WERI-Rb-1 (cell line): ENCODE measurements at places on chromosomes 7 and 10.

DNA sequence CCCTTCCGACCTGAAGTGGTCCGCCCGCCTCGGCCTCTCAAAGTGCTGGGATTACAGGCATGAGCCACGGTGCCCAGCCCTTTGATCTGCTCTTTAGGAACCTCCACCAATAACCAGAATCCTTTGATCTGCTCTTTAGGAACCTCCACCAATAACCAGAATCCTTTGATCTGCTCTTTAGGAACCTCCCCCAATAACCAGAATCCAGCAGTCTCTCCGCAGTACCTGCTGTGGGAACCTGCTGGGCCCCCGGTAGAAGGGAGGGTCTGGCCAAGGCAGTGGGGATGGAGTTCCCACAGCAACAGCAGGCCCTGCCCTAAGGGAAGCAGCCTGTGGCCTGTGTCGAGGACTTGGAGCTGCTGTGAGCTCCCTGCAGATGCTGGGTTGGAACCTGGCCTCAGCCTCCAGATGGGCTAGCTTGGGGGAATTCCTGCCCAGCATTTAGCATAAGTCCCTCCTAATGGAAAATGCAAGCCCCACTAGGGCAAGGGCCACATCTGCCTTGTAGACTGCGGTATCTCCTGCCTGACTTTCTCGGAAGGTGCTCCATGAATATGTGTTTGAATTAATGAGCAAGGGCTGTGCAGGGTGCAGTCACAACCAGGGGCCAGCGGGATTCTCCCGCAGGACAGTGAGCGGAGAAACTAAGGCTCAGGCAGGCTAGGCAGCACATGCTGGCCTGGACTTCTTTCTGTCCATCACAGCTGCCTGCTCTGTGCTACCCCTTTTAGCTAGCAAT lies 165.8 kb downstream of the UBE2H start:
- DNase-seq = no peak

DNA sequence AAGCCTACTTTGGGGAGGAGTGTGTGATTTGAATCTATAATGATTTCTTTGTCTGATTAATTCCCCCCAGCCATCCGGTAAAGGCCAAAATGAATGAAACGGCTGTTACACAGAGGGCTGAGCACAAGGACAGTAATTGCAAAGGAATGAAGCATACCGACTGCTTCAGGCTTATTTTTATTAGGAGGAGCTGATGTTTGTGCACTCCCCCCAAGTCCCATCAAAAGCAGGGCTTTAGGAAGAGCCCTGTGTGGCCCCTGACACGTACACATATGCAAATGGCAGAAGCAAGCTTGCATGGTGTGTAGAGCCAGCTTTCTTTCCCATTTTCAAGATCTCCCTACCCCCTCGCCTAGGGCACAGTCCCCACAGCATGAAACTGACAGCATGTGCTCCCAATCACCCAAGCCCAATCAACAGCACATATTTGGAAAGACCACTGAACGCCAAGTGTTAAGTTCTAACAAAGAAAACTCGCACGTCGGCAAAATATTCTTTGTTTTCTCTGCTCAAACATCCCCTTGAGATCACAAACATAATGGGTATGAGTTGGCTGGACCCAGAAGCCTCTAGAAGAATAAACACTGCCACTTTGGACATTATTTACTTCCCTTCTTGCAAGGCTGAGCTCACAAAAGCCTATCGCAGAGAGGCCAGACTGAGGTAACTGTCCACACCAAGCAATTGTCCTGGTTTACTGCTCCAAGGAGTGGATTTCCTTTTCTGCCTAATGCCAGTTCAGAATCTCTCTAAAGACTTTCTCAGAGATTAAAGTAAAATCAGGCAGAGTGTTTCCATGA lies 143.0 kb downstream of the CUBN start:
- no peak for DNase-seq

DNA sequence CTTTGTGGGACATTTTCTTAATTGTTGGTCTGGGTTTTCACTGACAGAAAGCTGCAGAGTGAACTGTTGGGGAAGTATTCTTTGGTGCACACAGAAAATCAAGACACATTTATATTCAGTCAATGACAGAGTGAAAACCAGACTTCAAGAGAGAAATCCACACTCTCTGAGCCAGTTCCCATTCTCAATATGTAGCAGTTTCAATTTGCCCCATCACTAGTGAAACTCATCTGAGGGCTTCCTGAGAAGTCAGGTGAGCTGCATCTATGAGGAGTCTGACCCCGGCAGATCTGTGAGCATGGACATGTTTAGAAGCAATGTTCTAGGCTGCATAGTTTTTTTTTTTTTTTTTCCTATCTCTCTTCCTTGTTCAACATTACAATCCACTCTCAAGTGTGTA lies 163.7 kb upstream of the AHR start:
- no peak for DNase-seq

GRCh38 chr10:484925-485661 lies 204.4 kb downstream of the DIP2C start:
- DNase-seq = no peak

GRCh38 chr10:114928818-114929217 lies 9.2 kb upstream of the TRUB1 start:
- DNase-seq = no peak

DNA sequence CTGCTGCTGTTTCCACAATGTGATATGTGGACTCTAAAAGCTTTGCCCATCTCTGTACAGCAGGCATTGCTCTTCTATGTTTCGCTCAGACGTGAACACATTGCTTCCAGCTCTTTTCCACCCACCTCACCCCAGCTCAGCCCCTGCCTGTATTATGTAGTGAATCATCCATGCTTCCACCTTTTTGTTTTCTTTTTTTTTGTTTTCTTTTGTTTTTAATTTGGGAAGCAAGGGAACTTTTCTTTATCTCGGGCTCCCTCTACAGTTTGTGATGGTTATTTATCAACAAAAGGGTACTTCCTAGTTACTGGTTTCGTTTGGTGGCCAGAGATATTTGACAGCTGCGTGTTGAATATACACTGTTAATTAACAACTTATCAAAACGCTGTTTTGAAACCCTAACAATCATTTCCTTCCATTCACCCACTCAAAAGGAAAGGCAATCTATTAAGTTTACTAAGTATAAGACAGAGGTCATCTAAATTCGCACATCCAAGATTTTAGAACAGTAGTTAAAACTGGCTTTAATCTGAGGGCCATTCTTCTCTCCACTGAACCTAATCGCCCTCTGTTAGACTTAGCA lies 127.9 kb upstream of the STK17A start:
- no peak for DNase-seq

GRCh38 chr7:7134046-7134445 lies 48.3 kb upstream of the C1GALT1 start:
- no peak for DNase-seq

GRCh38 chr7:155815332-155816191 lies 3.3 kb upstream of the SHH start:
- DNase-seq = peak; percentile 53

DNA sequence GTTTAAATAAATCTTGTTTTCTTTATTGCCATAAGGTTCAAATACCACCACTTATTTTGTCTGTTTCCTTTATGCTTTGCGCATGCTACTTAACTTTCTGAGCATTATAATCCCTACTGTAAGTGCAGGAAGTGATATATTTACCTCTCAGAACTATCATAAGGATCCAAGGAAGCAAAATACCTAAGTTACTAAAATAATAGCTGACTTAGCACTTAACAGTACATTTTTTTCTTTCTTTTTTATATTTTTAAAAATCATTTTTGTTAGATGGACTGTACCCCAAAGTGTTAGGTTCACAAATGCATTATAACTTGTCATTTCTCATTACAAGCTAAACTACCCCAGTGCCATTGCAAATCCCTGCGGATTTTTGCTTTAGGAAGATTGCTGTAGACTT lies 663.8 kb downstream of the SUGCT start:
- DNase-seq = no peak

DNA sequence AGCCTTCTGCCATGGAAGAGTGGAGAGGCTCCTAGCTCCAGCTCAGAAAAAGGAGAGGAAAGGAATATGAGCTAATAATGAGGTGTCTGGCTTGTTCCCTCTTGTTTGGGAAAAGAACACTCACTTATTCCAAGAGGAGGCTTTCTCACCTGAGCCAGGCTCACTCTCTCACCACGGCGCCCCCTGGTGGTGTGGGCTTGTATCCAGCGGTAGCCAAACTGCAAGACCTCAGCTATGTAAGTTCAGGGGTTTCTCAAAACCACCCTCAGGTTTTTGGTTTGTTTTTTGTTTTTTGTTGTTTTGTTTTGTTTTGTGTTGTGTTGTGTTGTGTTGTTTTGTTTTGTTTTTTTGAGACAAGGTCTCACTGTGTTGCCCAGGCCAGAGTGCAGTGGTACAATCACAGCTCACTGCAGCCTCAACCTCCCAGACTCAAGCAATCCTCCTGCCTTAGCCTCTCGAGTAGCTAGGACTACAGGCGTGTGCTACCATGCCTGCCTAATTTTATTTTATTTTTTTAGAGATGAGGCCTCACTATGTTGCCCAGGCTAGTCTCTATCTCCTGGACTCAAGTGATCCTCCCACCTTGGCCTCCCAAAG lies 124.0 kb downstream of the TMEM130 start:
- peak; percentile 80 for DNase-seq

DNA sequence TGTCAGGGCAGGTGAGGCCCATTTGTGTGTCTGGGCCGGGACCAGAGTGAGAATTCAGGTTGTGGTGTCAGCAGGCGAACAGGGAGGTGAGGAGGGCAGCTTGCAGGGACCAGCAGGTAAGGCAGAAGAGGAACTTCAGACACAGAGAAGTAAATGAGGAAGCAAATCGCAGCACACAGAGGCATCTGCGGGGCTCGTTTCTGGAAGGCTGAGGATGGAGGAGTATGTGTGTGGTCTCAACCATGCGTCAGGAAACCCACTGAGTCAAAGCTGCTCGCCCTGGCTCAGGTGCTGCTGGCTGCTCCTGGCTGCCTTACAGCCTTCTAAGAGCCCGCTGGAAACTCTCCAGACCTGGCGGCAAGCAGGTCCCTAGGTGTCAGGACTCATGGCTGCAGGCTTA lies 26.9 kb upstream of the PITRM1 start:
- no peak for DNase-seq

- no peak for DNase-seq
Observed at GRCh38 chr10:1057106-1057657, 997 bp downstream of the WDR37 start.

GRCh38 chr7:19982841-19983835 lies 209.7 kb upstream of the TMEM196 start:
- DNase-seq = peak; percentile 67

- DNase-seq = no peak
Observed at GRCh38 chr7:30364773-30365172, 80.4 kb downstream of the ZNRF2 start.

DNA sequence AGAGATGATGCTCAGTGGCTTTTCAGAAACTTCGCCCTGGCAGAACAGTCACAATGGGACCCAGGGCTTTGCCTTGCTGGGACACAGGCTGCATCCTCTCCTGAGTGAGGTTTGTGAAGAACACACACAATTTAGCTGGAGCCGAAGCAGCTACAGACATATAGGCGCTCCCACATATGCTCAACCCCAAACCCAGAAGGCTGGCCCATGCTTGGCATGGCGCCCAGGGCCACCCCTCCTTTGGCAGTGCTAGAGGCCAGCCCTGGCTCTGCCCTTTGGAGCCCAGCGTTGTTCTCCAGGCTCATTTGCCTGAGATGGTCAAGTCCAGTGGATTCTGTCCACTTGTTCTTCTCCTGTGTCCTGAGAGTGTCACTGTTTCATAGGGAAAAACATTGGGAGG lies 94.4 kb downstream of the WDFY4 start:
- no peak for DNase-seq

- DNase-seq = no peak
Observed at GRCh38 chr7:6182993-6183392, 89.4 kb downstream of the CYTH3 start.

GRCh38 chr7:149145031-149145845 lies 2.0 kb upstream of the ZNF398 start:
- no peak for DNase-seq

- DNase-seq = no peak
Observed at GRCh38 chr10:33145451-33146188, 187.6 kb upstream of the ITGB1 start.

DNA sequence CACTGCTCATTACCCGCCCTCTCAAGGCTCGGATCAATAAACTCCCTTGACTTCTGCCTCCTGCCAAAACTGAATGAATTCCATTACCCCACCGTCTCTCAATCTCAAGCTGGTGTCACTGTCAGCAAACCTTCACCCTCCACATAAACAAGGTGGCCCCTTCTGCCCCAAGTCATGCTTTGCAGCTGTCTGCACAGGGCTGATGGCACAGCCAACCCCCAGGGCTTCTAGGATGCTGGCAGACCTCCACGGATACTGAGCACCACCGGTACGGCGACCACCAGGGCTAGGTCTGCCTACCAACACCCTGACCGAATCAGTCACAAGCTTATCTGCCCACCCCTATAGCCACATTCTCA lies 46.1 kb downstream of the PARD3 start:
- no peak for DNase-seq
